ENCODE measurements at places on chromosomes 5 and 9. TPM values are rescaled to one million over a fixed set of nuclear protein-coding genes. Genes with fewer than 3 reads are reported as not detected.

DNA sequence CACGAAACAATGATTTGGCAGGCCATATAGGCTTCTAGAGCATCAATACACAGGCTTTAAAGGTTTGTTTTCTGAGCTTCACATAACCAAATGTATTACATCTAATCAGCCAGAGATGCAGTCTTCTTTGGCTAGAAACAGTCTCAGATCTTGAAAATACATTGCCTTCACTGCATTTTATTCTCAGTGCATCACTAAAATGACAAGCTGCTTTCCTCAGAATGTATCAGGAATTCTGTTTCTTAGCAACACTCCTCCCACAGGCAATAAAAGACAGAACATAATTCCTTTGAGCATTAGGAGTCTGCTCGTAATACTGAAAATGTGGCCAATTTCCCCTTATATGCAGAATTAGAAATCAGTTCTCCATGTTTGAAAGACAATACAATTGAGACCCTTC, 36.9 kb downstream of the FEM1C start:
- H3K4me3 ChIP-seq = no peak overlapping the region
- H3K27me3 ChIP-seq = no peaks in the 10 kb centered on the region
- no peaks in the 10 kb centered on the region for H3K4me1 ChIP-seq
- H3K27ac ChIP-seq = no peak overlapping the region
- no peak for DNase-seq

DNA sequence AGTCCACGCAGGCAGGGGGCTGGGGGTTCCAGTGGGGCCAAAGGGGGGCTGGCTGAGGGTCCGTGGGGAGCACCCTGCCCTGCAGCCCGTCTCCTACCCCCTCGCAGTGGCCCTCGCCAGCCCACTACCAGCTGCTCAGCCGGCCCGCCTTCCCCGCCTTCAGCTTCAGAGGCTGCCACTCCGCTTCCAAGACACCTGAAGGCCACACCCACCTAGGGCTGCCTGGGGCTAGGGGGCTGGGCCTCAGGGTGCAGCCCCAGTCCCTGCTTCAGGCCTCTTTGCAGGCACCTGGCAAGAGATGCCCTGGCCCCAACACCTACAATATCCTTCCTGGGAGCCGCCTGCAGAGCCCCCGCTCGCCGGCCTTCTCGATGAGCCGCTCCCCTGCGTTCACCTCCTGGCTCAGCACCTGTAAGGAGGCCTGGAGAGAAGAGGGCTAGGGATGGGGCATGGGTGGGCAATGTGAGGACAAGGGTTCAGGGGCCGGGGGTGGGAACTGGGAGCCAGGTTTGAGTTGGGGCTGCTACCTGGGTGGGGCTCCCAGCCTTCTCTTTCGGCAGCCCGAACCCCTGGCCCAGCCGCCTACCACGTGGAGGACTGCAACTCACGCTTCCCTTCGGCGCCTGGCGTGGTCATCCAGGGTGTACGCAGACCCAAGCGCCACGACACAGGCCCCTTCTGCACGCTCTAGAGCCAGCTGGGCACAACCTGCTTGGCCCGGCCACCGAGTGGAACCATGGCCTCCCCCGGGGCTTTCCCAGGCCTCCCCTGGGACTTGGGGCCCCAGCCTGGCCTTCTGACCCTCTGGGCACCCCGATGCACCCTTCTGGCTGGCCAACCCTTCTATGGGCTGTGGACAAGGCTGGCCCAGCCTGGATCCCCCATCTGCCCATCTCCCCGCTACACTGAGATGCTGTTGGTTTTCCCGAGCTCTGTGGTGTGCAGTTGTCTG, 1.7 kb downstream of the STPG3 start:
- H3K4me3 ChIP-seq = no peak overlapping the region
- H3K27ac ChIP-seq = no peak overlapping the region
- no peak for DNase-seq

DNA sequence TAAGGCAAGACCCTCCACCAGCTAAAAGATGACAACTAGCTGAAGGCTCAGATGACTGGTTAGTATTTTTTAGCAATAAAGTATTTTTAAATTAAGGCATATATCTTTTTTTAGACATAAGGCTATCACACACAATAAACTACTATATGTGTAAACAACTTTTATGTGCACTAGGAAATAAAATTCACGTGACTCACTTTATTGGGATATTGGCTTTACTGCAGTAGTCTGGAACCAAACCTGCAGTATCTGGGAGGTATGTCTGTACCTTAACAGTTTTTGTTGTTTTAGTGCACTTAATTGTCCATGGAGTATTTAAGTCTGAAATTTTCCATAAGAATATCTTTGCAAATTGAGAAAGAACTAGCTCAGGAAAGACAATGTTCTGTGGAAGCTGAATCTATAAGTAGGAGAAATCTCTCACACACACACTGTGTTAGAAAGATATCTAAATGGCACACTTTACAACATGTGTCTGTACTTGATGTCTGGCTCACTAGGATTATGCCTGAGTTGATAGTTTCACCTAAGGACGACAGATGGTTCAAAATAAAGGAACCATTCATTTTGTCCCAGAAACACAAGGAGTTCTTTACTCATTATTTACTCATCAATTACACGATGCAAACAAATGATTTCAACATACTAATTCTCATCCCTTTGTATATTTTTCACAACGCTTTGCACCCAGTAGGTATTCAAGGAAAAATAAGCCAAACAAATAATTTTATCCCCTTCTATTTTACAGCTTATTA, 4.6 kb downstream of the RAPGEF6 start:
- H3K4me3 ChIP-seq = no peak overlapping the region
- no peaks in the 10 kb centered on the region for H3K4me1 ChIP-seq
- no peak overlapping the region for H3K27ac ChIP-seq
- no peaks in the 10 kb centered on the region for H3K27me3 ChIP-seq

GRCh38 chr5:74382123-74382855, 258.2 kb downstream of the ENC1 start:
- H3K27me3 ChIP-seq = no peaks in the 10 kb centered on the region
- no peaks in the 10 kb centered on the region for H3K4me1 ChIP-seq
- H3K4me3 ChIP-seq = no peak overlapping the region

- H3K27ac ChIP-seq = no peak overlapping the region
- H3K4me3 ChIP-seq = no peak overlapping the region
- no peak for DNase-seq
- H3K4me1 ChIP-seq = peaks cover 7% of the 10 kb centered on the region
These were observed 33.2 kb upstream of the NOTCH1 start for GRCh38 chr9:136578915-136579649.

DNA sequence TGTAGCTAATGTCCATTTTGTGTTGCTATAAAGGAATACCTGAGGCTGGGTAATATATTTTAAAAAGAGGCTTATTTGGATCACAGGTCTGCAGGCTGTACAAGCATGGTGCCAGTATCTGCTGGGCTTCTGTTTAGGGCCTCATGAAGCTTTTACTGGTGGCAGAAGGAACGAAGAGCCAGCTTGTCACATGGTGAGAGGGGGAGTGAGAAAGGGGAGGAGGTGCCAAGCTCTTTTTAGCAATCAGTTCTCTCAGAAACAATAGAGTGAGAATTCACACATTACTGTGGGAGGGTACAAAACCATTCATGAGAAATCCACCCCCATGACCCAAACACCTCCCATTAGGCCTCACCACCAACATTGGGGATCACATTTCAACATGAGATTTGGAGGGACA, 340.9 kb downstream of the RASEF start:
- no peaks in the 10 kb centered on the region for H3K36me3 ChIP-seq
- no peak overlapping the region for H3K27ac ChIP-seq
- no peak for DNase-seq
- H3K4me3 ChIP-seq = no peak overlapping the region
- H3K27me3 ChIP-seq = no peaks in the 10 kb centered on the region

DNA sequence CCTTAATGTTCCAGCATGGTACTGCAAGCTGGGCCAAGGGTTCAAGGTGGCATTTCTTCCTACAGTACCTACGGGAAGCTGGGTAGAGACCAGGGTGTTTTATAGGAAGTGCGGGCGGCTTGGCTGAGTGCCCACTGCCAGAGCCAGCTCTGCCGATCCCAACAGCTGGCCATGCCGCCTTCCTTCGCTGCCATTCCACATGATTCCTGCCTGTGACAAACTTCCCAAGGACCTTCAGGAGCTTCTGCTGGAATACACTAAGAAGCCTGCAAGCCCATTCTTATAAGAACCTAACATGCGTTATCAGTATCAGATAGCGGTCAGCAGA, 22.0 kb downstream of the MYO10 start:
- no peak overlapping the region for H3K4me3 ChIP-seq
- no peaks in the 10 kb centered on the region for H3K27me3 ChIP-seq
- H3K4me1 ChIP-seq = no peaks in the 10 kb centered on the region
- H3K36me3 ChIP-seq = no peaks in the 10 kb centered on the region

DNA sequence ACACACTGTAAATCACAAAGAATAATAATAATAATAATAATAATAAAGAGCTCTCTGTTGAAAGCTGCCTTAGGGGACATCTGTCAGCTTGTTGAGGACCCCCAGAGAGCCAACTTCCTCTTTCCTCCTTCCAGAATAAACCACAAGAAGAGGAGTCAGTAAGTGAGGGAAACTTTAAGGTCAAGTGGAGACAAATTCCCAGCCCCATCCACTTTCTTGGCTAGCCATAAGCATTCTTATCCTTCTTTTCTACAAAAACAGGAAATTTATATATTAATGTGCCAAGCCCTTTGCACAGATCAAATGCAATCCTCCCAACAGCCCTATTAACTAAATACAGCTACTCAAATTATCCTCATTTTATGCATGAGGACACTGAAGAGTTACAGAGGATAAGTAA, 9.4 kb upstream of the C5orf58 start:
- no peak overlapping the region for H3K4me3 ChIP-seq
- H3K36me3 ChIP-seq = no peaks in the 10 kb centered on the region
- H3K27ac ChIP-seq = no peak overlapping the region
- H3K4me1 ChIP-seq = peaks cover 5% of the 10 kb centered on the region
- DNase-seq = no peak

GRCh38 chr5:57635146-57635777, 152.7 kb upstream of the ACTBL2 start:
- no peaks in the 10 kb centered on the region for H3K36me3 ChIP-seq
- no peak overlapping the region for H3K27ac ChIP-seq
- no peaks in the 10 kb centered on the region for H3K27me3 ChIP-seq
- H3K4me1 ChIP-seq = no peaks in the 10 kb centered on the region

- no peaks in the 10 kb centered on the region for H3K36me3 ChIP-seq
- peaks cover 26% of the 10 kb centered on the region for H3K4me1 ChIP-seq
- DNase-seq = no peak
- H3K4me3 ChIP-seq = peak overlapping the region; percentile 71
These were observed 220 bp downstream of the NOTCH1 start for GRCh38 chr9:136545692-136545964.

GRCh38 chr9:15140051-15140450, 167.0 kb downstream of the TTC39B start:
- no peak overlapping the region for H3K27ac ChIP-seq
- peaks cover 18% of the 10 kb centered on the region for H3K4me1 ChIP-seq
- no peak overlapping the region for H3K4me3 ChIP-seq

GRCh38 chr9:122128007-122128968, 31.3 kb downstream of the NDUFA8 start:
- H3K27ac ChIP-seq = no peak overlapping the region
- H3K4me1 ChIP-seq = peaks cover 19% of the 10 kb centered on the region
- peaks cover 31% of the 10 kb centered on the region for H3K27me3 ChIP-seq
- H3K4me3 ChIP-seq = no peak overlapping the region
- no peak for DNase-seq

DNA sequence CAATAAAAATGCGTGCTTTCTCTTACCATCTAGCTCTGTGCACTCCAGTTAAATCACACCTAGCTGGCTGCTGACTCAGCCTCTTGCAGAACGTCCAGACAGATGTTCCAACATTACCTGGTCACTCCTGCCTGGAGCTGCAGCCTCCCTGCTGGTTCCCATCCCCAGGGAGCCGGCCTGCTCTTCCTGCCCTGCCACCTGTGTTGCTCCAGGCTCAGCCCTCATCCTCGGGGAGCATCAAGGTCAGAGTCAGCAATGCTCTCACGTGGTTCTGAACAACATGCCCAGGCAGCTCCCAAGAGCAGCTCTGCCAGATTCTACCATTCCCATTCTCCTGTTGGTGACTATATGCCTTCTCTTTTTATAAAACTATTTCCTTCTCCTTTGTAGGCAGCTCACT, 81.3 kb downstream of the GADD45G start:
- no peak for DNase-seq
- H3K27me3 ChIP-seq = no peaks in the 10 kb centered on the region
- no peaks in the 10 kb centered on the region for H3K36me3 ChIP-seq
- peaks cover 8% of the 10 kb centered on the region for H3K4me1 ChIP-seq
- H3K27ac ChIP-seq = no peak overlapping the region

GRCh38 chr5:138753794-138754698, 821 bp downstream of the CTNNA1 start:
- no peaks in the 10 kb centered on the region for H3K27me3 ChIP-seq
- peak overlapping the region; percentile 74 for H3K4me3 ChIP-seq
- no peak for DNase-seq
- peaks cover 10% of the 10 kb centered on the region for H3K4me1 ChIP-seq
- peaks cover 16% of the 10 kb centered on the region for H3K36me3 ChIP-seq

- no peak overlapping the region for H3K4me3 ChIP-seq
- H3K27me3 ChIP-seq = no peaks in the 10 kb centered on the region
- DNase-seq = no peak
- no peaks in the 10 kb centered on the region for H3K4me1 ChIP-seq
These were observed 112.3 kb upstream of the MARCHF11 start for GRCh38 chr5:16291894-16292293.

DNA sequence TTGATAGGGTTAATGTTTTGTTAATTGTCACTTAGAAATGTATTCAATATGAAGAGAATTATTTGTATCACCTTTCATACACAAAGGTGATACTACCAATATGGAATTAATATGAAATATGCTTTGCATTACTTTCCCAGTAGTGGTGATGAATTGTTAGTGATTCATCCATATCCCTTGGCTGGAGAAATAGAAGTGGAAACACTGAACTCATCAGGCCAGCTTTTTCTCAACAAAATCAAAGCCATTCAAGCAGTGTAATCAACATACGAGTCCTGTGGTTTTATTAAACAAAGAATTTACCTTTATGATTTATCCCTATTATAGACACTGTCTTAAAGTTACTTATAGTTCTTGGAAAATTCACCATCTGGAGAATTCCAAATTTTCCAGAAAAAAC, 264.0 kb upstream of the MEF2C start:
- H3K4me1 ChIP-seq = no peaks in the 10 kb centered on the region
- DNase-seq = no peak
- no peaks in the 10 kb centered on the region for H3K36me3 ChIP-seq
- H3K4me3 ChIP-seq = no peak overlapping the region
- no peaks in the 10 kb centered on the region for H3K27me3 ChIP-seq
- no peak overlapping the region for H3K27ac ChIP-seq

- H3K27me3 ChIP-seq = no peaks in the 10 kb centered on the region
- no peaks in the 10 kb centered on the region for H3K4me1 ChIP-seq
- no peak overlapping the region for H3K4me3 ChIP-seq
- no peak for DNase-seq
These were observed 58.7 kb upstream of the PAPPA start for GRCh38 chr9:116094846-116095245.

GRCh38 chr5:111153945-111154344, 61.8 kb downstream of the WDR36 start:
- no peak for DNase-seq
- no peak overlapping the region for H3K4me3 ChIP-seq
- no peaks in the 10 kb centered on the region for H3K36me3 ChIP-seq
- H3K27ac ChIP-seq = no peak overlapping the region
- H3K4me1 ChIP-seq = no peaks in the 10 kb centered on the region

SLC34A1 gene
- total RNA-seq = not detected

FIBCD1 gene
- 6.1 TPM for total RNA-seq

SLC24A2 gene
- 6.4 TPM for total RNA-seq

SPATA31C1 gene
- total RNA-seq = not detected

LPAR1 gene
- 3.8 TPM for total RNA-seq

RAD23B gene
- total RNA-seq = 165 TPM

MLANA gene
- not detected for total RNA-seq
